ENCODE measurements at places on chromosomes 2 and 18. TPM values are rescaled to one million over a fixed set of nuclear protein-coding genes. Genes with fewer than 3 reads are reported as not detected.
A peak's percentile ranks its signal among the peaks of the same experiment; 100 is the strongest.

Gene NT5C1B
- not detected for total RNA-seq

Gene APCDD1
- not detected for total RNA-seq

DNA sequence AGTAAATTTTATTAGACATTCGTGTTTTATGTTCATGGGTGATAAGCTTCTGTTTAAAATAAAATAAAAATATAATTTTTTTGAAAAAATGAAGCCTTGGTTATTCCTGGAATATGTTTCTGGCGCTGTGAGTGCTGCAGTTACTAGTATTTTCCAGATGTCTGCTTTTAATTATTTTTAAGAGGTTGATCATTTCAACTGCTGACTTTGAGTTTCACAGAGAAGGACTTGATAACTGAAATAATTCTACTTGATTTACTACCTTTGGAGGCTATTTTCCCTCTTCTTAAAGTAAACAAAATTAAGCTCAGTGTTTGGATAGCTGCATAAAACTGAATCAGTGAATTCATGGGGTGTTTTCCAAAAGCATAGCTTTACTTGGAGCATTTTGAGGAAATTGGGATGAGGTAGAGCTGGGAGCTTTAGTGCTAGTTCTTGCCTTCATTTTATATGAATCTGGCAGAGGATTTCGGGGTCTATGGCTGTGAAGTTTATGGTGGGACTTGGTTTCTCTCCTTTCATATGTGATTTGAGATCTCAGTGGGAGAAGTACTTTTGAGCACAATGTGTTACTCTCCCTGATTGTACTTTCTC is 666.5 kb downstream of the DCDC2C start:
- no peak for DNase-seq

Gene OTX1
- not detected for total RNA-seq

- peak; percentile 47 for DNase-seq
Observed at GRCh38 chr2:129877795-129878775, 101.4 kb upstream of the RAB6C start.

- no peak for DNase-seq
Observed at GRCh38 chr2:147451902-147452515, 392.8 kb upstream of the ACVR2A start.

GRCh38 chr2:206836722-206837121 is 71.3 kb downstream of the FASTKD2 start:
- DNase-seq = no peak

- no peak for DNase-seq
Observed at GRCh38 chr2:182593394-182593975, 122.6 kb upstream of the DNAJC10 start.

DNA sequence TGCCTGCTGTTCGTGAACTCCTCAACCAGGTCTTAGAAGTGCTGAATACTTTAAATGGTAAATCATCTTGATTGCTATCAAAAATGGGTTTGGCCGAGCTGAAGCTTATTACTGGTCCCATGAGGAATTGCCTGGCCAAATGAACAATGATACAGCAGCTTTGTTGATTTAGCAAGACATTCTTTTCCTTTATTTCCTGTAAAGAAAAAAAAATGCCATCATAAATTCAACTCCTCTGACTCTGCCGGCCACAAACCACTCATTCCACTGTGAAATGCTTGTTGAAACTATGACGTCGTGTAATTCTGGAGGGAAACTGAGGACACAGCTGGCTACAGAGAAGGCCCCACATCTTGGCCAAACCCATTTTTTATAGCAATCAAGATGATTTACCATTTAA is 74.2 kb upstream of the ID2 start:
- DNase-seq = no peak

Gene TRIB2
- total RNA-seq = 85.1 TPM

Gene AGXT
- total RNA-seq = not detected

DNA sequence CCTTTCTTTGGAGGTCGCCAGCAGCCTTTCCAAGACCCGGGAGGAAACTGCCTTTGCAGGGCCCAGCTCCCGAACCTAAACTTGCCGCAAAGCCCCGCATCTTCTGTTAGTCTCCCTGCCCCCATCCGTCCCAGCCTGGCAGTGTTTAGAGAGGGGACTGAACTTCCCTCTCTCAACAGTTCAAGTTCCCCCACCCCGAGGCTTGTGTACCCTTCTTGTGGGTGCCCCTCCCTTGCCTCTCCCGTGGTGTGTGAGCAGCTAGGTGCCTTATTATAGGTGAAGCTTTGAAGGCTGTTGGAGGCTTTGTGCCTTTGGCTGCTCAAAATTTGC is 1.4 kb downstream of the LBH start:
- no peak for DNase-seq

DNA sequence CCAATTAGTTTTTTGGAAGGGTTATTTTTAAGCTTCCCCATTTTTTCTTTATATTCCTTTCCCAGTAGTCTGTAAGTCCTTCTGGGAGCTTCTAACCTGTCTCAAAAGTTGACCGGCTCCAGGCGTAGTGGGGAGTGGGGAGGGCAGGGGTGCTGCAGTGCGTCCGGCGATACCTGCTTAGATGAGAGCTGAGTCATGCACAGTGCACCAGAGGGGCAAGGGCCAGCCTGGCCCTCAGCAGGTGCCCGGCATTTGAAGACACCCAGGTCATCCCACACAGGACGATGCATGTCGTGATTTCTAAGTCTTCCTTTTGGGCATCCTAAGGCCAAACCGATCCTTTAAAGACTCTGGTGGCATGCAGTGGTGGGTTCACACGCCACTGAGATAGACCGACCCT is 73.4 kb downstream of the TPO start:
- DNase-seq = no peak

- no peak for DNase-seq
Observed at GRCh38 chr18:76388261-76388660, 106.8 kb downstream of the ZNF516 start.

Gene TUBA4A
- 144 TPM for total RNA-seq

DNA sequence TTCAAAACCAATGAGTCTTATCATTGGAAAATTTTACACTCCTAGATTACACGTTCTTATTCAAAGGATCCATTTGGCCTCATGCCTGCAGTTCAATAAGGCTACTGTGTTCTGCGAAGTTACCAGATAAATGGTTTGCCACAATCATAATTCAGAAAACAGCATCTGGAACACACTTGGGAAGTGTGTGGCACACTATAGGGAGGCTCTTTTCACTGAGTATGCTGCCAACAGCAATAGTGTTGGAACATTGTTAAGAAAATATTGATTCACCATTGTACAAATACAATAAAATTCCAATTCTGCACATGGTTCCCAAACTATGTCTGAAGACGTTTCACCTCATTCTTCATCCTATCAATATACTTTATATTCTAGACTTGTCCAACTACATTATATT is 141.4 kb upstream of the DOK6 start:
- DNase-seq = no peak

DNA sequence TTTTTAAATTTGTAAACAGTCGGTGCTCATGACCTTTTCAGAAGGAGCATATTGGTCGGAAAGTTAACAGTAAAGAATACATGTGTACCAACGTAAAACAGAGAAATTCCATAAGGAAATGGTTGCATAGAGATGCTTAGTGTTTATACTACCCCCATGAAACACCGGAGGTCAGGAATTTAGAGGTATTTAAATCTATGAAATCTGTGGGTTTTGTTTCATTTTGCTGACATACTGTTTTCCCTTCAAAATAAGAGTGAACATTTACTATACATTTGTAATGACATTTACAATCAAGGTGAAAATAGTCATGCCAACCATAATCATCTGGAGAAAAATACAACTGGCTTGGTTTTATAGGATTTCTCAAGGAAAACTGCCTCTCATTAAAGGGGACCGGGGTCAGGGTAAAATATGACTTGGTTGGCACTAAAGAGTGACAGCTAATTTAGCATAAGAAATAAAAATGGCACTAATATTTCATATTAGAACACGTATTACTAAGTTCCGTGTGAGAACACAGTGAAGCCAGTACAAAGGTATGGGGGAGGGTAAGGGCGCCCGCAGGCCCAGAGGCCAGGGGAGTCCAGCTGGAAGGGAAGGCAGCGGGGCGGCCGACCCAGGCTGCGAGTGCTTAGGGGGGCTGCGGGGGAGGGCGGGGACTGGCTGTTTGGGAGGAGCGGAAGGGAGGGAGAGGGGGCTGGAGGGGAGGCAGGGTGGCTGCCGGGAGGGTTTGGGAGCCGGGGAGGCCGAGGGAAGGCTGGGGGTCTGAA is 1.1 kb upstream of the RNU4ATAC start:
- DNase-seq = no peak

GRCh38 chr2:10400568-10400977 is 47.6 kb downstream of the ODC1 start:
- no peak for DNase-seq

GRCh38 chr2:43152741-43153647 is 73.4 kb downstream of the ZFP36L2 start:
- DNase-seq = no peak

DNA sequence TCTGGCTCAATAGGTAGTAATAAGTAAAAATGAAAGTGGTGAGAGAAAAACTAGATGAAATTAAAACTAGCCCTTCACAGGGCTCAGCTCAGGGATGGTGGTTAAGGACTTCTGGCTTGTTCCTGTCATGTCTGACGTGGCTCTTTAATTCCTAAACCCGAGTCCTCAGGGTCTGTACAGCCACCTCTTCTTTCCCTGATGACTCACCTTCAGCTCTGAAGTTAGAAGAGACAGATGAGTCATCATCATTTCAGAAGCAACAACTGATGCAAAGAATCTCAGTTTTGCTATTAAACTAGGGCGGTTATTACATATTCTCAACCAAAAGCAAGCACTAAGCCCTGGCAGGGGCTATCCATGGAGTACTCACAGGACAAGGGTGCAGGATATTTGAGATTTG is 24.0 kb upstream of the ITGB6 start:
- DNase-seq = no peak

Gene ANKRD62
- not detected for total RNA-seq

DNA sequence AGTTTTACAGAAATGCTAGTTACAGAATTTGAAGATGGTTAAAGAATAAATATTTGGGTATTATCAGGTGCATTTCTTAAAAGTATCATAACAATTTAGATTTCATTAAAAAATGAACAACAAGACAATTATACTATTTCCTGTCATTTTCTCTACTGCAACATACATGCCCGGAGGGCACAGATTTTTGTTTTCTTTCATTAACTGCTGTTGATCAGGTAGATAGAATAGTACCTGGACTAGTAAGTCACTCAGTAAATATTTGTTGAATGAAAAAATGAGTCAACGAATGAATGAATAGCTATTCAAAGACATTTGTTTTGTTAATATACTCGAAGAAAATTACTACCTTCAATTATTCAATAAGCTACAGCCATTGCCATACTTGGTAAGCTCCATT is 531.2 kb upstream of the VRK2 start:
- no peak for DNase-seq

Gene SERPINB5
- total RNA-seq = not detected
